Activated CD8-positive, alpha-beta T cell treated with anti-CD3 and anti-CD28 coated beads for 36 hours (primary cell): ENCODE measurements at places on chromosomes 3 and 15.

DNA sequence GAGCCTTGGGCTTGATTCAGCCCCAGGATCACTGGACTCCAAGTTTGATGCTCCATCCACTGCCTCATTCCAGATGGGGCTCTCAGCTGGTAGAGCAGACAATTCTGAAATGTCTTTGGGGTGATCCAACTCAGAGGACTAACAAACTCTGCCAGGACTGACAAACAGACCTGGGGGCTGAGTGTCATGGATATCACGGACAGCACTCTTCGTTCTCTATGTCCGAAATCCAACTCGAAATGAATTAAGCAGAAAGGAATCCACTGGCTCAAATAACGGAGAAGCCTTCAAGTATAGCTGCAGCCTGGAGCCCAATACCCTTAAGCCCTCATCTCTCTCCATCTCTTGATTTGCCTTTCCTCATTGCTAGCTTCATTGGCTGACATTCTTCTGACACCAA lies 14.2 kb downstream of the SLC38A3 start:
- peaks cover 2% of the 10 kb centered on the region for H3K27me3 ChIP-seq
- no peak overlapping the region for H3K27ac ChIP-seq
- H3K36me3 ChIP-seq = no peaks in the 10 kb centered on the region
- no peak overlapping the region for H3K4me3 ChIP-seq
- H3K4me1 ChIP-seq = no peaks in the 10 kb centered on the region
- DNase-seq = no peak

GRCh38 chr3:94373456-94373855 lies 310.6 kb downstream of the NSUN3 start:
- H3K27ac ChIP-seq = no peak overlapping the region

DNA sequence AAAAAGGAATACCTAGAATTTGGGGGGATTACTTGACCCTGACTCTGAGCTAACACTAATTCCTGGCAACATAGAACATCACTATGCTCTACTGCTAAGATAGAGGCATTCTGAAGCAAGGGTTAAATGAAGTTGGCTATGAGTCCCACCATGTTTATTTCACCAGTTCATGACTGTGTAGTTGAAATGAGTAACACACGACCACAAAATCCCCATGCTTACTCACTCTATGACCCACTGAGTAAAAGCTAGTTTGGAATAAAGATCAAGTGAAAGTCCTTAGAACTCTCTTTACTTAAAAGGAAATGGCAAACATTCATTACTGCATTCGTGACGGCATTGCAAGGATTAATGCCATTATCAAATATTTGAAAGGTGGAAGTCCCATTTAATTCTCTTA lies 47.4 kb downstream of the MRPL46 start:
- peaks cover 8% of the 10 kb centered on the region for H3K4me1 ChIP-seq
- peak; percentile 33 for DNase-seq

DNA sequence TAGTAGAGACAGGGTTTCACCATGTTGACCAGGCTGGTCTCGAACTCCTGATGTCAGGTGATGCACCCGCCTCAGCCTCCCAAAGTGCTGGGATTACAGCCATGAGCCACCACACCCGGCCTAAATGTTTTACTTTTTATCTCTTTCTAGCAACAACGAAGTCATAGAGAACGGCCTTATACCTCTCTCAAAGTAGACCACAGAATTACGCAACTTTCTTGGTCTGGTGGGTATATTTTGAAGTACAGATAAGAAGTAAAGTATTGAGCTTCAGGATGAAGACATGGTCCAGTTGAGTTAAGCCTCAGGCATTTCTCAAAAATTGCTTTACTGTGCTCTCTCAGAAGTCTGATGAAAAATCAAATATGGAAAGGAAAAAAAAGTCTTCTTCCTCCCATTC lies 30.6 kb downstream of the FAM240A start:
- H3K36me3 ChIP-seq = no peaks in the 10 kb centered on the region
- peaks cover 13% of the 10 kb centered on the region for H3K27me3 ChIP-seq
- no peak for DNase-seq
- H3K4me1 ChIP-seq = no peaks in the 10 kb centered on the region
- no peak overlapping the region for H3K4me3 ChIP-seq

GRCh38 chr3:42210726-42211125 lies 55.3 kb downstream of the CCK start:
- peaks cover 32% of the 10 kb centered on the region for H3K36me3 ChIP-seq
- no peaks in the 10 kb centered on the region for H3K27me3 ChIP-seq
- H3K4me3 ChIP-seq = no peak overlapping the region

DNA sequence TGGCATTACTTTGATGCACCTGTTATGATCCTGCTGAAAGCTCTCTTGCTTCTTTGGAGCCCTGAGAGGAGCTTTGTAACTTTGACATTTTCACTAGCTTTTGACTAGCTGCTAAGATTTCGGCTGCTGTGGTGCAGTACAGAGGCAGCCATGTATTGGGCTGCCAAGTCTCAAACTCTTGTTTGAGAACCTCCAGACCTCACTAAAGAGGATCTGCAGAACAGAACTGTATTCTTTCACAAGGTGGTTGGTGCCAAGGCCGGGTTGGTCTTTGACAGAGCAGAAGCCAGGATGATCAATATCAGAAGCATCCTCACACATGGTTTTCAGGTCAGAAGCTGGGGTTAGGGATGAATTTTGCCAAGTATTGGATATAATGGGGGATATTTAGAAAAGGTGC lies 34.6 kb upstream of the GOLGA8B start:
- DNase-seq = no peak
- peaks cover 27% of the 10 kb centered on the region for H3K27me3 ChIP-seq
- no peak overlapping the region for H3K27ac ChIP-seq
- H3K36me3 ChIP-seq = no peaks in the 10 kb centered on the region

DNA sequence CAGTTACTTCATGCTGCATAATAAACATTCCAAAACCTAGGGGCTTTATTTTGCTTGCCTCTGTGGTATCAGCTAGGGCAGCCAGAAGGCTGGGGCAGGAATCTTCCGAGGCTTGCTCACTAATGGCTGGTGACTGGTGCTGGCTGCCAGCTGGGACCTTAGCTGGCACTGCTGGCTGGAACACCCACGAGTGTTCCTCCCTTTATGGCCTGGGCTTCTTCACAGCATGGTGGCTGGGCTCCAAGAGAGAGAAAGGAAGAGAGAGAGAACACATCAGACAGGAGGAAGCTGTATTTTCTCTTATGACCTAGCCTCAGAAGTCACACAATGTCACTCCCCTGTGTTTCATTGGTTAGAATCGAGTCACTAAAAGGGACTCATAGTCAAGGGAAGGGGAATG lies 23.9 kb upstream of the CDCP1 start:
- peaks cover 14% of the 10 kb centered on the region for H3K4me1 ChIP-seq
- H3K27me3 ChIP-seq = peaks cover 2% of the 10 kb centered on the region
- DNase-seq = no peak
- no peaks in the 10 kb centered on the region for H3K36me3 ChIP-seq
- no peak overlapping the region for H3K4me3 ChIP-seq

DNA sequence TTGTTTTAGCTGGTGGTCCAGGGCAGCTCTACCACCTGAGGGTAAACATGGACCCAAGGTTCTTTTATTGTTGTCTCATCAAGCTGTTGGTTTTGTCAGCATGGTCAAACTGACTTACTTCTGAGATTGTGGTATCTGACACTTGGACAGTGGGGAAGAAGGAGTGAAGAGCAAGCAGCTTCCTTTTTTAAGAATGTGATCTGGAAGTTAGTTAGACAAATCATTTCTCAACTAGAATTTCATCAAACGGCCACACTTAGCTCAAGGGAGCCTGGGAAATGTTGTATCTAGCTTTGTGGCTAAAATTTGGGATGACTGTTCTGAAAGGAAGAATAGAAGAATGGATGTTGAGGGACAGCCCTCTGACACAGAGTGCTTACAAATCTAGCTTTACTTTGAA lies 215.2 kb downstream of the ZNF621 start:
- H3K27me3 ChIP-seq = no peaks in the 10 kb centered on the region
- no peak overlapping the region for H3K4me3 ChIP-seq
- no peaks in the 10 kb centered on the region for H3K36me3 ChIP-seq
- no peak for DNase-seq
- H3K27ac ChIP-seq = no peak overlapping the region

GRCh38 chr15:48385031-48385830 lies 54.0 kb downstream of the DUT start:
- no peak overlapping the region for H3K4me3 ChIP-seq
- DNase-seq = no peak
- H3K36me3 ChIP-seq = no peaks in the 10 kb centered on the region
- H3K27ac ChIP-seq = no peak overlapping the region
- H3K4me1 ChIP-seq = no peaks in the 10 kb centered on the region
- peaks cover 1% of the 10 kb centered on the region for H3K27me3 ChIP-seq

GRCh38 chr3:113266738-113267137 lies 55.4 kb downstream of the BOC start:
- H3K27me3 ChIP-seq = no peaks in the 10 kb centered on the region
- H3K4me3 ChIP-seq = no peak overlapping the region
- no peaks in the 10 kb centered on the region for H3K36me3 ChIP-seq

DNA sequence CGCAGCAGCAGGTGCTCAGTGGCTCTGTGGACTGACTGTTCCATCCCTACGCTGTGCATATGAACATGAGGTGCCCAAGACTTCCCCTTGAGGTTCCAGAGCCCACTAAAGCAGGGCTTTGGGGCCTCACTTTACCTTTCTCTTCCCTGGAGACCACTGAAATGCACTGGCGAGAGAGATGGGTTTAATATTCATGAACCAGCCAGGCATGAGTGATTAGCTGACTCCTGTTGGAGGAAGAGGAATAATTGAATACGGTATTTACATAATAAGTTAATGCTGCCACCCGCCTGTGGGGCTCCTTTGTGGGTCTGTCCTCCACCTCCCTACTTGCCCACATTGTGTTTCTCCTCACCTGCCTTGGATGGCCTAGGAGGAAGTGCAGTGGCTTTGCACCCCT lies 263.4 kb downstream of the TLE3 start:
- H3K27me3 ChIP-seq = no peaks in the 10 kb centered on the region
- H3K4me3 ChIP-seq = no peak overlapping the region
- H3K36me3 ChIP-seq = no peaks in the 10 kb centered on the region

DNA sequence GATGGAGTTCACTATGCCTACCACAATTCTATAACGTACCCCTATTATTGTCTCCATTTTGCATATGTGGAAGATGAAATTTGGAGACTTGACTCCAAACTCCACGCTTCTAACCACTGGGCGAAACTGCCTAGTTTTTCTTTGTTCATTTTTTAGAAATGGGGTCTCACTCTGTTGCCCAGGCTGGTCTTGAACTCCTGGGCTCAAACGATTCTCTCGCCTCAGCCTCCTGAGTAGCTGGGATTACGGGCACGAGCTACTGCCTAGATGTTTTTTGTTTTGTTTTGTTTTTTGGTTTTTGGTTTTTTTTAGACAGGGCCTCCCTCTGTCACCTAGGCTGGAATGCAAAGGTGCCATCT lies 584 bp upstream of the RPL32 start:
- H3K27ac ChIP-seq = peak overlapping the region; percentile 99
- peak overlapping the region; percentile 96 for H3K4me3 ChIP-seq
- no peak for DNase-seq
- H3K4me1 ChIP-seq = peaks cover 29% of the 10 kb centered on the region

- H3K27me3 ChIP-seq = no peaks in the 10 kb centered on the region
- no peak for DNase-seq
- H3K36me3 ChIP-seq = no peaks in the 10 kb centered on the region
- no peaks in the 10 kb centered on the region for H3K4me1 ChIP-seq
- H3K4me3 ChIP-seq = no peak overlapping the region
Measured at GRCh38 chr3:36364260-36364659, 16.0 kb upstream of the STAC start.

DNA sequence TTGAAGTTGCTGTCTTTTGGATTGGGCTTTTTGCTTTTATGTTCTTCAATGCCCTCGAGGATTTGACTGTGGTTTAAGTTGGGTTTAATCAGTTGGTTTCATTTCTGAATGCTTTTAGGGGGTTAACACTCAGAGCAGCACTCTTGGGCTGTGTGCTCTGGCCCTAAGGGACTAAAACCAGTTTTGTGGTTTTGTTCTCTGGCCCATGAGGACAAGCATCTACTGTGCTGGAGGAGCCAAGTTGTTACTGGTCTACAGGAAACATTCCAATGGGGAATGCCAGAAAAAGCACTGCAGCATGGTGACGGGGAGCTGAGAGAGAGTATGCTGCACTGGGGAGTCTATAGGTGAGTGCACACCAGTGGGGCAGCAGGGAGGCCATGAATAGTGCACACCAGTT lies 596.9 kb downstream of the ZBBX start:
- no peak overlapping the region for H3K4me3 ChIP-seq
- no peaks in the 10 kb centered on the region for H3K27me3 ChIP-seq
- H3K27ac ChIP-seq = no peak overlapping the region
- H3K36me3 ChIP-seq = no peaks in the 10 kb centered on the region
- no peak for DNase-seq
- no peaks in the 10 kb centered on the region for H3K4me1 ChIP-seq

DNA sequence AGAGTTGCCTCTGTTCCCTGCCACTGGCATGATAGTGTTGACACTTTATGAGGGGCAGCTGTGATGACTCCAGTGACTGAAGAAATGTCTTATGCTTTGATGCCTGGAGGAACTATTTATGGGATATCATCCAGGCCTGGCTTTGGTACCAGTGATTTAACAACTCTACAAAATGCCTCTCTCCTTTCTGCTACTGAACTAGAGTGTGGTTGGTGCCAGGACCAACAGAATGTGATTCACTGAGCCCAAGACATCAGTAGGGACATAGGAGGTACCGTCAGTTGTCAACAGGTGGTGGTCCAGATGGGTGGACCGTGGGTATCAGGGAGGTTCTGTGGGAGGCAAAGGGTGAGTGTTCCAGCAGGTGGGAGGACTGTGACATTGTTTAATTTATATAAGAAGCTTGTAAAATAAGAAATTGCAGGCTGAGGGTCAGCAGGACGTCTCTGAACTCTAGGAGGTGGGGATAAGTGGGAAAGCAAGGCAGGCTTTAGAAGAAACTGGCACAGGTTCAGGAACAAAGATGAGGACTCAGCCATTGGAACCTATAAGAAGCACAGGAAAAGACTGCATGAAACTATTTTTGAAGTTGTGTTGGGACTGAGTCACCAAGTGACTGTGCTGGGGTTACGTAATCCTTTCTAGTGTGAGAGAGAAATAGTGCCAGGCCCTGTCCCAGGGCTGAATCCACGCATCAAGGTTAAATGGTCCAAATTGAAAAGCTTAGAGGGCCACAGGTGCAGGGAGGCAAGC lies 28.5 kb upstream of the SLC7A14 start:
- no peak for DNase-seq
- H3K4me1 ChIP-seq = no peaks in the 10 kb centered on the region
- H3K27me3 ChIP-seq = no peaks in the 10 kb centered on the region
- no peaks in the 10 kb centered on the region for H3K36me3 ChIP-seq
- no peak overlapping the region for H3K27ac ChIP-seq

- H3K27ac ChIP-seq = peak overlapping the region; percentile 76
- H3K4me3 ChIP-seq = no peak overlapping the region
- DNase-seq = peak; percentile 16
Measured at GRCh38 chr15:42194513-42194912, 13.6 kb downstream of the VPS39 start.

GRCh38 chr3:71341721-71342120 lies 241.8 kb downstream of the FOXP1 start:
- H3K27me3 ChIP-seq = no peaks in the 10 kb centered on the region
- H3K4me1 ChIP-seq = peaks cover 41% of the 10 kb centered on the region
- H3K36me3 ChIP-seq = peaks cover 30% of the 10 kb centered on the region
